Stimulated activated CD8-positive, alpha-beta memory T cell treated with anti-CD3 and anti-CD28 coated beads, Interleukin-15, amount 100 ng/mL, for 4 hours (primary cell): ENCODE measurements at places on chromosomes 7 and 10.

DNA sequence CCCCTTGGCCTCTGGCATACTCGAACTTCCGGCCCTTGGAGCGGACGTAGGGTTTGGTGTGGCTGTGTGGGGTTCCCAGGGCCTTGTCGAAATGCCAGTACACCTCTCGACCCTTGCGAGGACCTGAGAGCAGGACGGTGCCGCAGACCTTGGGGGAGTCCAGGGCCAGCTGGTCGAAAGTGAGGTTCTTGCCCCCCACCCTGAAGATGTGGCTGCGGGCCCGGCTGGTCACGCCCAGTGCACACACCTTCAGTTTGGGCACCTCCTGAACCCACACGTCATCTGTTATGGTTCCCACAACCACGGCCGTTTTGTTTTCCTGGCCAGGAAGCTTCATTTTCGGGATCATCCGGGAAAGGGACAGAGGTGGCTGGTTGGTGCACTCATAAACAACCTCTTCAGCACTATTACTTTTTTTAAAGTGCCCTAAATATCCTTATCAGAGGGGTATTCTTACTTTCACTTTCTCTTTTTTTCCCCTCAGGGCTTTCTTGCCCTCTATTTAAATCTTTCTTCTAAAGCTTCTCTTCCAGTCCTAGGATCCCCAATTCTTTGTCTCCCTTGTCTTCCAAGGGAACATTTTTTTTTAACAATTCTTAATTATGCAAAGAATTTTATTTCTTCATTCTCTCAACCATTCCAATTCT is 44.9 kb upstream of the FAM3C start:
- DNase-seq = no peak

DNA sequence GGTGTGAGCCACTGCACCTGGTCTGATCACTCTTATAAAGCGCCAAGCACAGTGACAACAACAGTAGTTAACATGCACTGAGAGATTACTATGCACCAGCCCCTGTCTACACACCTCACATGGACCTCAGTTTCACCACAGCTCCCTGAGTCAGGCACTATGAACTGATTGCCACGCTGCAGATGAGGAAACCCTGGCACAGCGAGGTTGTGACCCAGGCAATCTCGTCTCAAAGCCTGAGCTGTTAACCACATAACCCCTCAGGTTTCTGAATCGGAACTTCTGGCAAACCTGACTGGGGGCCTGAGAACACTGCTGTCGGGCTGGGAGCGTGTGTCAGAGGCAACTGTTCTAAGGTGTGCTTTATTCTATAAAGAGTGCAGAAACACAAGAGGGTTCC is 150.8 kb downstream of the RNF216 start:
- DNase-seq = peak; percentile 25

DNA sequence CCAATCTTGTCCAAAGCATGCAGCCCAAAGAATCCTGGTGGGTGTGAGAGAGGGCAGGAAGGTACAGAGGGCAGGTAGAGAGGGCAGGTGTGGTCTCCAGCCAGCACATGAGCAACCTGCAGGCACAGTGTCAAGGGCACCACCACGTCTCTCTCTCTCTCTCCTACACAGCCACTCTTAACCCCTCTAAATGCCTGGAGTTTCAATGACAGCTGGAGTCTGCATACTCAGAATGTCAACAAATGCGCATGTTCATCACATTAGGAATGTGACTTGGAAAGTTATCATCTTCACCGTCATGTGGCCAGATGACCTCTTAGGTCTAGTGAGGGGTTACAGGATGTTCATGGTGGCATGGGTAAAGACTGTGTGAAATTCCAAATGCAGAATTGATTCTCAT is 456.8 kb downstream of the SORCS1 start:
- no peak for DNase-seq

- DNase-seq = no peak
Observed at GRCh38 chr7:4054158-4054557, 627.9 kb upstream of the FOXK1 start.

GRCh38 chr10:16436367-16436757 is 448 bp upstream of the PTER start:
- DNase-seq = no peak

GRCh38 chr7:30659312-30659711 is 22.9 kb downstream of the CRHR2 start:
- DNase-seq = no peak

DNA sequence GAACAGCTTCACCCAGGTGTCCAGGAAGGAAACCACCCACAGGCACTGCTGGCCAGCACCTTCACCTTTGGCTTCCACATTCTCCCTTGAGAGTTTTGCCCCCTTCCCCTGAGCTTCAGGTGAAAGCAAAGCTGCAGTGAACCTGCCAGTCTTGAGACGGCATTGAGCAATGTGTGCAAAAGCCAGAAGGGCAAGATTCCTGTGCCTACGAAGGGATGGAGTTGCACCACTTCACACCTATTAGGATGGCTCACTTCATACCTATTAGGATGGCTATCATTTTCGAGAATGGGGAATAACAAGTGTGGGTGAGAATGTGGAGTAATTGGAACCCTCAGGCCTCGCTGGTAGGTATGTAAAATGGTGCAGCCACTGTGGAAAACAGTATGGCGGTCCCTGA is 7.2 kb downstream of the HABP2 start:
- DNase-seq = no peak
